ENCODE measurements at places on chromosomes 6 and 20.

DNA sequence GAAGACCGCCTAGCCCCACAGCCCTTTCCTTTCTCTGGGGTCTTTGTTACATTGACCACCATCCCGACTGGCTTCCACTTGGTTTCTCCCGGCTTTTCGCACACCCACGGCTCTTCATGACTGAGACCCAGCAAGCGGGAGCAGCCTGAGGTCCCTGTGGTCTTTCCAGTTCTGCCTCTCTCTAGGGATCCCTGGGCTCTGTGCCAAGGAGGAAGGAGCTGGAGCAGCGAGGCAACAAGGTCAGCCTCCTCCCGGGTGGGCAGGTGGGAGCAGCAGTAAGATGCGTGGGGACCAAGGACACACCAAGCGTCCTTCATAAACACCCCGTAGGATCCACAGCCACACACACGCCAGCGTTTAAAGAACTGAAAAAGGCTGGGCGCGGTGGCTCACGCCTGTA lies 29.6 kb upstream of the MRGBP start:
- DNase-seq: no peak

- DNase-seq: no peak
These were observed 2.2 kb downstream of the CBLN4 start for GRCh38 chr20:56002908-56003800.

- DNase-seq: no peak
These were observed 13.4 kb downstream of the RFPL4B start for GRCh38 chr6:112360498-112360897.

DNA sequence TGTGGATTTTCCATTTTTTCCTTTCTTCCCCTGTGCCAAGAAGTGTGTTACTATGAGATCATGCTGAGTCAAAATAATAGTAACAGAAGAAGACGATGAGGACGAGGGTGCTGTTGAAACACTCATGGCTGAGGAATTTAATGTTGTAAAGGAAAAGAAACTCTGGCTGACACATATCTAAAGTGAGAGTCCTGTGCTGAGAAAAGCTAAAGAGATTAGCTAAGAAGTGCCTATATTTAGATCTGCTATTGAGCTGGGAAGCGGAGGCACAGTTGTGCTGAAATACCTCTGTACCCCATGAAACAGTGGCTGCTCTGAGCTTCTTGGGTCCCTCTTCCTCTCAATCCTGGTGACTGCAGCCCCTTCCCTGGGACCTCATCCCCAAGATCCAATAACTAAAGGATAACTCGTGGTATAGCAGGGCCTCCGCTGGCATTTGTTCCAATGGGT lies 1.1 kb upstream of the SYTL3 start:
- DNase-seq: peak; percentile 34

DNA sequence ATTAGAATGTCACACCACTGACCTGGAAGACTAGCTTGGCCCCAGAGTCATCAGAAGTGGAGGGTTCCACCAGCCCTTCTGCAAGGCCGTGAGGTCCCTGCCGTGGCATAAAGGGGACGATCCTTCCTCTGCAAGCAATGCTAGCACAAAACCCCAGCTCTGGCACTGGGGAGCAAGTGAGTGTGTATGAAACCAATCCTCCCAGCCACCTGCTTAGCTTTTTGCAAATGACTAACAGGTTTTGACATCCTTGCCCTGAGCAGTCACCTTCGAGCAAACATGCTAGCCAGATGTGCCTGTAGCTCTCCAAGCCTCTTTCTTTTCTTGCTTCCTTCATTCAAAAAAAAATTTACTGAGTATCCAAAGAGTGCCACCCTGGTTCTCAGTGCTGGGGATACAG lies 8.6 kb downstream of the SULF2 start:
- DNase-seq: no peak

GRCh38 chr6:47132724-47133123 lies 90.6 kb upstream of the ADGRF1 start:
- DNase-seq: no peak

GRCh38 chr6:53023323-53023722 lies 28.2 kb upstream of the GSTA4 start:
- no peak for DNase-seq

- no peak for DNase-seq
These were observed 19.5 kb downstream of the TMEM151B start for GRCh38 chr6:44289726-44290260.

DNA sequence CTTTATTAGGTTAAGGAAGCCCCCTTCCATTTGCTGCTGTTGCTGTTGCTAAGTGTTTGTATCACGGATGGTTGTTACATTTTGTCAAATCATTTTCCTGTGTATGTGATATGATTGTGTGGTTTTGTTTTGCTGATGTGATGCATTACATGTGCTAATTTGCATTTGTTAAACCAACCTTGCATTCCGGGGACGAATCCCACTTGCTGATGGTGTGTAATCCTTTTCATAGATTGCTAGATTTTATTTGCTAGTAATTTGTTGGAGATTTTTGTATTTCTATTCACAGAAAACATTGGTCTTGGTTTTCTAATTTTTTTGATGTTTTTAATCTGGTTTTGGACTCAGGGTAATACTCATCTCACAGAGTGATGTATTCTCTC lies 167.8 kb downstream of the WDR27 start:
- no peak for DNase-seq

- no peak for DNase-seq
These were observed 33.5 kb downstream of the GHRH start for GRCh38 chr20:37228082-37228481.

DNA sequence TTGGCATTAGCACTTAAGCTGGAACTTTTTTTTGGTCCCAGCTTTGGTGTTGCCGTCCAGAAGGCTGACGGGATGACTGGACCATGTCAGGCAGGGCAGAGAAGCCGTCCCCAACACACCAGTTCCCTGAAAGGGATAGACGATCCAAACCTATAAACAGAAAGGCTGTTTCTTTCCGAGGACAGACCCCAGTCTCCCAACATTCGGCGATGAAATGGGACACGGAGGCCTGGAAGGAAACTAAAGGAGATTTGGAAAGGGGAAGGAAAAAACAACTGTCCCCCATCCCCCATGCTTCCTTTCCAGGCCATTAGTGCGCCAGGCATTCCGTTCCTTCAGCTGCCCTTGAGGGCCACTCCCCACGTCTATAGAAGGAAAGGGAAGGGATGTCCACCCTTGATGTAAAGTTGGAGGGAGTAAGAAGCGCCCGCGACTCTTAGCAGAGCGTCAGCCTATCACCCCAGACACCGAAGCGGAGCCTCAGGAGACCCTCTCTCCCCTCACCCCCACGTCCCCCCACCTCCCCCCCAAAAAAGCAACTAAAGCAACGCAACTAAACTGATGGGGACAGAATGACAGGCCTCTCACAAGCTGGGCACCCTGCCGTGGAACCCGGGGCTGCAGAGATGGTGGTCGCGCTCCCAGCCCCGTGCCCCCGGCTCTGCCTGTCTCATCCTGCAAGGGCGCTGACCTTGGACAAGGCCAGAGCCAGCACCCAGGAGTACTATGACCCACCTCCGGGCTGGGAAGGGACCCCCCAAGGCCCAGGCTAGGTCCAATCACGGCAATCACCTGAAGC lies 638 bp downstream of the BLCAP start:
- DNase-seq: no peak

DNA sequence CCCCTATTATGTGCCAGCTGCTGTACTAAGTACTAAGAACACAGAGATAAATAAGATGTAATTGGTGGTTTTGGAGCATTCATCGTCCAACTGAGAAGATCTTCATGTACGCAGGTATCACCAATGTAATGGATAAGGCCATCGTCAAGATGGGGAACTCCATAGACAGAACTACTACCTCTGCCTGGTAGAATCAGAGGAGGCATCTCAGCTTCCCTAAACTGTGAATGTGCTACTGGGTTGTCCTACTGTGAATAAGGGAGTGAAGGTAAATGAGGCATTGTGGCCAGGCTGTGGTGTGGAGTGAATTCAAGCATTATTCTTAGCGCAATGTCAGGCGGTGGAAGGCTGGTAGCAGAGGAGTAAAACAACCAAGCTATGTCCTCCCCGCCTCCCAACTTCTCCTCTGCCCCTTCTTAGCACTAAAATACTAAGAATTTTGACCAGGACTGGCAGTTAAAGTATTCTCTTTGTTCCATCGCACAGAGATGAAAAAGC lies 68.2 kb downstream of the TBC1D7 start:
- no peak for DNase-seq

GRCh38 chr20:45370571-45371160 lies 7.5 kb downstream of the TP53TG5 start:
- no peak for DNase-seq

- no peak for DNase-seq
These were observed 67.5 kb downstream of the FARS2 start for GRCh38 chr6:5328800-5329199.

GRCh38 chr6:116676021-116676420 lies 5.0 kb upstream of the KPNA5 start:
- no peak for DNase-seq

DNA sequence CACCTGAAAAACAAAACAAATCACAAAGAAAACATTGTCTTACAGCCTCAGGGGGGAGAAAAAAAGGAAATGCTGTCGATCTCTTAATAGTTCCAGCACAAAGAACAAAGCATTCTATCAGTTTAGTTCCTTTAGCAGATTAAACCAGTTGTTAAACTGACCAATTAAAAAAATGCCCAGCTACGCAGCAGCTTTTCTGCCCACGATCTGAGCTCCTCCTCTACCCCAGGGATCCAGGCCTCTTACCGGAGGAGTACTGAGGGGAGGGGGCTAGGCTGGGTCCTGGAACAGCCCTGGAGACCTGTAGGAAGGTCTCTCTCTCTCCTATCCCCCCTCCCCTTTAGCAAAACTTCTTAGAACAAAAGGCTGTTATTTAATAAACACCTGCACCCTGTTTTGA lies 13.4 kb downstream of the PTK7 start:
- no peak for DNase-seq

GRCh38 chr20:3652676-3653596 lies 10.3 kb downstream of the GFRA4 start:
- no peak for DNase-seq

DNA sequence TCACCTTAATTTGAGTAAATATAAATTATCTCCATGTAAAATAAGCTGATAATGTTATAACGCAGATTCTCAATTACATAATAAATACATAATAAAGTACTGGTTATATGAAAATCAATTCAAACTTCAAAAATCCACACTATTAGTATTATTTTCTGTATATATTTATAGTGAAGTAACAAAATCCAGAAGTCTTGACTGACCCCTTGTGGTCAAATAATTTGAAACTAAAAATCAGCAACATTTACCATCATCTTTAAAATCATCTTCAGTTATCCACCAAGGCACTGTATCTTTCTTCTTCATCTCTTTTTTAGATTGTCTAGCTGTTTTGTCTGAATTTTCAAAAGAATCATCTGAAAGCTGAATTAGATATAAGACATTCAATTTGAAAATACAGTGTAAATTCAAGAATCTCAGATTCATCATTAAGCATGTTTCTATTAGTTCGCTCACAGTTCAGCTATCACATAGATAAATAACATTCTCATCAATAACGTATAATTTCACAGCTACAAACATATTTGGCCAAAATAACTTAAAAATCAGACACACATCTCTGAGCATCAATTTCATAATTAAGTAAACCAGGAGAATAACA lies 6.5 kb downstream of the CEP162 start:
- no peak for DNase-seq

- DNase-seq: no peak
These were observed 18.8 kb upstream of the TBC1D20 start for GRCh38 chr20:481167-481566.

GRCh38 chr6:50285735-50286134 lies 236.0 kb upstream of the DEFB112 start:
- no peak for DNase-seq

DNA sequence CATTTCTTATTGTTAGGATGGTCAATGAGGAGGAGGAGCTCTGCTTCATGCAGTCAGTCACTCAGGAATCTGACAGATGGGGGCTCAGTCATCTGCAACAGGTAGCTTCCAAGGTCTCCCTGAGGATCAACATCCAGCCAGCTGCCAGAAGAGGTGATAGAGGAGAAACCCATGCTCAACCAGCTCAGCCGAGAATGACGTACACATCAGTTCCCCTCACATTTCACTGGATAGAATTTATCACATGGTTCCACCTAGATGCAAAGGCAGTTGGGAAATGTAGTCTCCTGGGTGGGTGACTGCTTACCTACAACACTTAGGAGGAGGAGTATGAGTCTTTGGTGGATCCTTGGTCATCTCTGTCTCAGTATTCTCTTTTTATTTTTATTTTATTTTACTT lies 144.5 kb downstream of the CEBPB start:
- no peak for DNase-seq

- DNase-seq: no peak
These were observed 91.4 kb upstream of the RNF217 start for GRCh38 chr6:124870611-124871459.

DNA sequence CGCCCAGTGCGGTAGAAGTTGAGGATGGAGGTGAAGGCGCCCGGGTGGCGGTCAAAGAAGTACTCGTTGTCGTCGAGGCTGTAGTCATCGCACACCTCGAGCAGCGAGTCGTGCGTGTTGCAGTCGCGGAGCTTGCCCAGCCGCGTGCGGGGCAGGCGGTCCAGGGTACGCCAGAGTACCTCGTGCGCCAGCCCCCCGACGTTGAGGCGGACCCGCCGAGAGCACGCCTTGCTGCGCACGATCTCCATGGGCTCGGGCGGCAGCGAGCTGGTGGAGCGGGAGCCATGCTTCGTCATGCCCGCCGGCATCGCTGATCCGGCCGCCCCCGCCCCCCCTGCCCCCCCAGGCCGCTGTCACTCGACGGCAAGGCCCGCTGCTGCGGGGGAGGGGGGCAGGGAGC lies 295 bp downstream of the KCNB1 start:
- no peak for DNase-seq

DNA sequence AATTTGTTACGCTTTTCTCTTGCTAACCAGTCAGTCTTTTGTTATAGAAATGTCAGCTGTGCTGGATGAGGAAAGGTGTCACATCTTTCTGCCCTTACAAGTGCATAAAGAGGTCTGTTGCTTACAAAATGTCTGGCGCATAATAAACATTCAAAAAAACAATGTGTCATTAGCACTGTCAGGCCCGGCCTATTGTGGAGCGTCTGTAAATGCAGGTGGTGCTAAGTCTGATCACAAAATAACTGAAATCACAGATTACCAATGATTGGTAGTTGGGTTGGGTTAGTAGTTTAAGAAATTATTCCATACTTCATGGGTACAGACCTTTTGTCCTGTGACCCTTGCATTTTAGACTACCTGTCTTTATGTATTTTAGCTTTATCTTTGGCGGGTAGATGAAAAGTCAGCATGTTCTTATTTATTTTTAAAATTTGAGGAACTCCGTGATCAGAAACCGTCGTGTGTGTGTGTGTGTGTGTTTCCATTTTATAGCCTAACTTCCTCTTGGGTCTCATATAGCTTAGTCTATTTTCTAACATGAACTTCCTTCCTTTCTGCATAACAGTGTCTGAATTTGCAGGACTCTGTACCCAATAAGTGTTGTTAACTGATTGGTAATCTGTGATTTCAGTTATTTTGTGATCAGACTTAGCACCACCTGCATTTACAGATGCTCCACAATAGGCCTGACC lies 88.1 kb upstream of the IFNGR1 start:
- no peak for DNase-seq

DNA sequence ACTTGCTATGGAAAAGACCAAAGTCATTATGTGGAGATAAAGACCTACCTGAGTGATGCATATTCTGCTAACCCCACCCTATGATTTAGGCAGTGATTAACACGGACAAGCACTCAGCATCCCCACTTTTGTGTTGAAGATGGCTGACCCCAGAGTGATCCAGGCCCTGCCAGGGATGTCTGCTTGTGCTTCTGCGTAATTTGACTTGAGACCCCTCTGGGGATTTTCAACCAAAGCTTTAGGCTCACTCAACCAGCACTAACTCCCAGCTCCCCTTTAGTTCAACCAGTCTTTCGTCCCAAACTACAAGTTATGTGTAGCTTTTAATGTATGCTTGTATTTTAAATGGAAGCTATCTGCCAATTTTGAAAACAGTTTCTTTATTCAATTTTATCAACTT lies 538.0 kb upstream of the ID4 start:
- no peak for DNase-seq

- DNase-seq: no peak
These were observed 1.3 kb downstream of the NKAIN2 start for GRCh38 chr6:123804787-123805540.

Data from activated naive CD8-positive, alpha-beta T cell treated with anti-CD3 and anti-CD28 coated beads, Interleukin-2, amount 50 U/mL, for 24 hours (primary cell).